ENCODE measurements at places on chromosomes 12 and 14.

DNA sequence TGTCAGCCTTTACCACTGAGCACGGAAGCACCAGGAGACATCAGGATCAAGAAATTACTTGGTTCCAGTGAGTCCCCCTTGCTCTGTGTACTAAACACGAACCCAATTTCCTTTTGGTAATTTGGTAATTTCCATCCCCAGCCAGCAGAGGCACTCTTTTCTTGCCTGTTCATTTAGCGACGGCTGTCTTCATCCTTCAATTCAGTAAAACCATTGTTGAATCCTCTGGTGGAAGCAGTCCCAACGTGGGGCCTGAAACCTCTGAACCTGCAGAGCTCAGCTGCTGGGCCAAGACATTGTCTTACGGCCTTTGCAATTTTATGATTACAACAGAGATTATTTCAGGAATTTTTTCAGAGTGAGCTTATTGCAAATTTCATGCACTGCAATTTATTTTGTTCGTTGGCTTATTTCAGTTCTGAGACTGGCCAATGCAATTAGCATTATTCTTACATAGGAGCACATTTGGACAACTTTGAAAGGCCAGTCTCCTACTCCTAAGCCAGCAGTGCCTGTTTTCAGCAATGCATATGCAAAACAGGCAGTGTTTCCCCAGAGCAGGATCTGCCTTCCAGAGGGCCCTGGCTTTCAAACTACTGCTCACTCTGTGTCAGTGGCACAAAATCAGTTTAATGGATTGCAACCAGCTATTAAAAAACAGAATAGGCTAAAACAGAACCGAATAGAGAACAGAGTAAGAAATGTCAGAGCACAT is 372.9 kb upstream of the TMEM132C start:
- peak; percentile 28 for DNase-seq

- DNase-seq, result no peak
Measured at GRCh38 chr14:20427231-20428009, 8.5 kb downstream of the KLHL33 start.

DNA sequence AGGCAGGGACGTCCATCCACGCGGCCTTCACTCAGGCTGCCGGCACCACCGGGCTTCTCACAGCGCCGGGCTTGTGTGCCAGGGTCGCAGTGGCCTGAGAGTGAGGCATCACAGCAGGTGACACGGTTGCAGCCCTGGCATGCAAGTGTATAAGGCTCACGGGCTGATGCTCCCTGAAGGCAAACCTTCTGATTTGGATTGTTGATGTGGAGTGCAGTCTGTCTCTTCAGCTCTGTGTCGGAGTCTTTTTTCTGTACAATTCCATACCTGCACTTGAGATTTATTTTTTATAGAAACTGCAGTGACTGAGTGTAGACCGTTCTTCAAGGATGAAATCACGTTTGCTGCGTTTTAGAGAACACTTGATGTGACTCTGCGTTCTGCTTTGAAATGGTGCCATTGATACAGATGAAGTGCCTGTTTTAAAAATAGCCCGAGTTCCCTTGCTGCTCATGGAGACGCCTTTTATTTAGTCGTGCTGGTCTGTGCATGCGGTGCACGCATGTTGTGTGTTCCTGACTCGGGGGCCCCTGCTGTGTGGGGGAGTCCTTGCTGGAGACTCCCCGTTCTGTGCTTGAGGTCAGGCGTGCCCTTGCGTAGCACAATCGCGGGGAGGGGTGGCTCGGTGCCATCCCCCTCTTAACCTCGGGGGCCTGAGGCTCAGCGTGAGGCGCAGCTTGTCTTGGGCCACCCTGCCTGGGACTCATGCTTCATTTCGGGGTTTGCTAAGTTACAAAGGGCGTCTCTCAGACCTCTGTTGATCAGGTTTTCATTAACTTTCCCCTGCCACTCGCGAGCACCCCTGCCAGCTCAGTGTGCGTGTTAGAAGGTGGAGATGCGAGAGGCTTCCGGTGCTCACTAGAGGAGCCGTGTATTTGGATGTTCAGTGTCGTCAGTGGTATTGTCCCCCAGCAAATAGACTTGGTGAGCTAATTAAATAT is 21.6 kb upstream of the AMN start:
- DNase-seq, result no peak

DNA sequence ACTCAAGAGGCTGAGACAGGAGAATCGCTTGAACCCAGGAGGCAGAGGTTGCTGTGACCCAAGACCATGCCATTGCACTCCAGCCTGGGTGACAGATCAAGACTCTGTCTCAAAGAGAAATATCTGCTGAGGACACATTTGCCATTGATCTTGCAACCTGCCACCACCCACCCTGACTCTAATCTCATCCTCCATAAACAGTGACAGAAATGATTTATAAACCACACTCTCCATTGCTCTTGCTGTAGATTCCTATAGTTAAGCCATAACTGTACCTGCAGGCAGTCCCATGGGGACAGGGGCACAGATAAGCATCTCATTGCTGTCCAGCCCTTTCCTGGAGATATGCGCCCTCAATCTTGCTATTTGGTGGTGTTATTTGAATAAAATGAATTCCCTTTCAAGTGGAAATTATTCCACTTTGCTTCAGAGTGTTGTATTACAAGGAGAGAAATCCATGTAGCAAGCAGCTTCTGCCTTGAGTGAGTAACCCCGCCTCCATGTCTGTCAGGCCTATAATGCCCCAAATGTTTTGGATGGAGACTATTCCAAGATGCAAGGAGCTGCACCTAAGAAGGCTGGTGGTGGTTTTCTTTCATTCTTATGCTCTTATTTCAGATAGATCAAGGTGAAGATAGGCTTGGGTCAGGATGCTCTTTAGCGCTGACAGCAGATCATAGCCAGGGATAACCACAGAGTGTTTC is 3.0 kb upstream of the ZDHHC22 start:
- no peak for DNase-seq

DNA sequence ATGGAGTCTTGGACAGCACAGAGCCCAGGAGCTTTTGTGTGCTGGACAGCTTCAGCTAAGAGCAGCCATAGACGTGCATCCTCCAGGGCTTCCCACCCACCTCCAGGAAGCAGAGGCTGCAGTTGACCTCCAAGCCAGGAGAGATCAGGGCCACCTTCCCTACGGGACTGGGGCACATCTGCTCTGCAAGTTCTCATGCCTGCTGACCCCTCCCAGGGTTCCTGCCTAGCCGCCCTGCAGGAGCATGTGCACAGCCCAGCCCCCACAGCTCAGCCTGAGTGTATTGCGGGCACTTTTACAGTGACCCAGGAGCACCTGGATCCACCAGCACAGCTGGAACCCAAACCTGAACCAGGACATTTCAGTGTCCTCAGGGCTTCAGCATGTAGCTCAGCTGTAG is 915.2 kb downstream of the RPS29 start:
- no peak for DNase-seq

GRCh38 chr12:51898506-51898905 is 8.8 kb upstream of the ACVRL1 start:
- no peak for DNase-seq

GRCh38 chr14:101058571-101058970 is 155.0 kb upstream of the RTL1 start:
- no peak for DNase-seq

- DNase-seq, result no peak
Measured at GRCh38 chr12:93443576-93443975, 1.8 kb upstream of the UBE2N start.

Data from NT2/D1 (cell line).